ENCODE measurements at places on chromosomes 1 and 21.

DNA sequence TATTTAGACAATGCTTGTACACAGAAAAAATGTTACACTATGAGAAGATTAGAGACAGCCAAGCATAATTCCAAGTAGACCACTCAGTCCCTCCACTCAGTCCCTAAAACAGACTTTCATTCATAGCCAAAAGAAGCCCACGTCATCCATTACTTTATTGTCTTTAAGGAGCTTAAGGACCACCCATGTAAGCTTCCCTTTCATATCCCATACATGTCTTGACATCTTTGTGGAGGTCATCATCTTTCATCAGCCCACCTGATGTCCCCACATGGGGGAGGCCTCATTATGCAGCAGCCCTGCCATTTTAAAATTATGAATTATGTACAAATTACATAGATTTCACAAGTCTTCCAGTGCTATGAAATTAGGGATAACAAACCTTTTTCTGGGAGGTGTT is 92.6 kb upstream of the PALMD start:
- DNase-seq, result no peak

DNA sequence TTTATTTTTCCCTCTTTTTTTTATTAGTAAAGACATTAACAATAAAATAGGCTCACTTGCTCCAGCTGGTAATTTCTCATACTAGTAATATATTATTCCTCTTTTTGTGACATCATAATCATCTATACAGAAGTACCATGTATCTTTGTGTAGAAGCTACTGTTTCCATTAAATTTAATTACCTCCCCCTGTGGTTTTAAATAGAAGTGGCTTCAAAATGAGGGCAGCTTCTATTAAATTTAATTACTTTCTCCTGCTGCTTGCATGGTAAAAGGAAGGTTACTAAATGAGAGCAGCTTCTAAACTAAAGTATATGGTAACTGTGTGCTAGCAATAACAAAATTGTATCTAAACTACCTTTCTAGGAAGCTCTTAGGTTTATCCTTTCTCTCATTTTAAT is 94.0 kb downstream of the DPYD start:
- DNase-seq, result no peak

DNA sequence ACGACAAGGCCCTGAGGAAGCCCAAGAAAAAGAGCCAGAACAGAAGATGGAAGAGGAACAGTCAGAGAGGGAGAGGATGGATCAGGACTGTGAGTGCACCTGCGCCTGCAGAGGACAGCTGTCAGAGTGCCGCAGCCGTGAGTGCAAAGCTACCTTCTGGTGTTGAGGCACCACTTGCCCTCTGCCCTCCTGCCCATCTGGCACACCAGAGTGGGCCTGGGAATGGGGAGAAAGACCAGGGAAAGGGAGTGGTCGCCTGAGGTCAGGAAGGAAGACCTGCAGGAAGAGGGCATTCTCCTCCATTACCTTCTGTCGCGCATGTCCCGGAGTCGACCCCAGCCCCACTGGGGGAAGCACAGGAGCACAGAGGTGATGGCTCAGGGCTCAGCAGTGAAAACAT is 26.2 kb downstream of the VASH2 start:
- DNase-seq, result no peak

- DNase-seq, result no peak
Observed at GRCh38 chr1:58572690-58573089, 4.4 kb downstream of the TACSTD2 start.

DNA sequence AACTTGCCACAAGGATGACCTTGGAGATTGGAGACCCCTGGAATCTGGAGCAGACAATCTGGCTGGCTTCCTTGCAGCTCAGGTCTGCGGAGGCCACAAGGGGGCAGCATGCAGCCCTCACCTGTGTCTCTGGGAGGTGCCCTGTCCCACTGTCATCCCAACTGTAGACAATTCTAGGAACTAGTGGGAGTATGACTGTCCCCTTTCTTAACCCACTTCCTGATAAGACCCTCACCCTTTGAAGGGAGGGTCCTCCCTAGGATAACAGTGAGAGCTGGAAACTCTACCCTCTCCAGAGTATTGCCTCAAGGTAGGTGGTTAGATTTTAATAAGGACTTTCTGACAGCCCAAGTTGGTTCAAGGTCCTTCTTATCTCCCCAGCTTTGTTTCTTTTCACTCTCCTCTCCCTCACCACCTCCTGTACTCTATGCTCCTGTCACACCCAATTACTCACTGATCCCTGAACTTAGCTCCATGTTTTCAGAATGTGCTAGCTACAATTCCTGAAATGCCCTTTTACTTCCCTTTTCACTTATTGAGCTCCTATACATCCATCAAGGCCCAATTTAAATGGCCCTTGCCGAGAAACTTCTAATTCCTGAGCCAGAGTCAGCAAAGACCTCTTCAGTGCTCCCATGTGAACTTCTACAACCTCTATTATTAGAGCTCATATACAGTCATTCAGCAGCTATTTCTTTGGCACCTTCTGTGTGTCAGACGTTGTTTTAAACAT is 9.2 kb upstream of the KCNQ4 start:
- DNase-seq, result no peak

- no peak for DNase-seq
Observed at GRCh38 chr21:34792504-34793089, 123.8 kb downstream of the CLIC6 start.

GRCh38 chr1:147272042-147272441 is 29.6 kb downstream of the CHD1L start:
- DNase-seq, result no peak

GRCh38 chr1:209405183-209405814 is 178.2 kb upstream of the CAMK1G start:
- DNase-seq, result no peak

DNA sequence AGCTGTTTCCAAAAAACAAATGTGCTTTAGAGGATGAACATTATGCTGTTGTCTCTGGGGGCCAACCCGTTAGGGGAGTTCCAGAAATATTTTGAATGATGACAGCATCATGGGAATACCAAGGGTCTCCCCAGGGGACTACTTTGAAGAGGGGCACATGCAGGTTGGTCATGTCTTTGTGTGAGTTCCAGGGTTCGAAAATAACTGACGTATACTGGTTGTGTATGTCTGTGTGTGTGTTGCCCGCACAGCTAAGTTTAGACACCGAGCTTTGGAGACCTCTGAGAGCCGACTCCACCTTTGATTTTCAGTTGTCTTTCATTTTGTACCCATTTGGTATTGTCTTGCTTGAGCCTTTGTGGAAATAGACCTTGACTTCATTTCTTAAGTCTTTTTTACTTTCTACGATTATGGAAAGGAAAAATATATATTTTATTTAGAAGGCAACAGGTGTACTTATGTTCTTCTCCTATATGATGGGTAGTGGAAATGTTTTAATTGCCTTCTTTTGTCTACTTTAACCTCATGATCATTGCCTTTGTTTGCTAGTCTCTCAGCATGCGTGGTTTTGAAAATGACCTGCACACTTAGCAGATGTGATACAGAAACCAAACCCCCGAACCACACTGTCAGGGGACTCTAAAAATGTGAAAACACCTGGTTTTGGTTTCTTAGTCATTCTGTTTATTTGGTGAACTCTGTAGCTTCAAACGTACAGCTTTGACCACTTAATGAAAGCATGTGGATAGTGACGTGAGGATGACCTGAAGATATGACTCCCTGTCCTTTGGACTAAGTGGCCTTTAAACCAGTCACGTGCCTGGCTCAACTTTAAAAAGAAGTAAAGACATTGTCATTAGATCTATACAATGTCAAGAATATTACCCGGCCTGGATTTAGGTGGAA is 56.5 kb downstream of the GALNT2 start:
- no peak for DNase-seq

GRCh38 chr1:36108314-36108713 is 16.7 kb downstream of the COL8A2 start:
- DNase-seq, result no peak

- no peak for DNase-seq
Observed at GRCh38 chr1:199758626-199759255, 268.8 kb upstream of the NR5A2 start.

DNA sequence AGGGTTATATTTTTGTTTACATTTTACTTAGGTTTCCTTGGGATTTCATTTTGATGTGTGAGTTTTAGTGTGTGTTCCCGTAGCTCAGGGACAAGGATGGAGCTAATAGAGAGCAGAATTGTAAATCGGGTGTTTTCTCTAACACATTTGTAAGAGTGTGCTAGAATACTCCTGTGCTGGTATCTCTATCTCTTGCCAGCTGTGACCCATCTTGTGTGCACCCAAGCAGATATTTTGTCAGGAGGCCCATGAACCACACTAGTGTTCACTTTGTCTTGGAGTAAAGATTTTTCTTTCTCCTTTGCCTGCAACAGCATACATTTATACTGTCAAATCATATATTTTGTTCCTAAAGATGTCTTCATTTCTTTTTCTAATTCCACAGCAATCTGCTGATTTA is 23.4 kb downstream of the KRTAP19-8 start:
- no peak for DNase-seq

DNA sequence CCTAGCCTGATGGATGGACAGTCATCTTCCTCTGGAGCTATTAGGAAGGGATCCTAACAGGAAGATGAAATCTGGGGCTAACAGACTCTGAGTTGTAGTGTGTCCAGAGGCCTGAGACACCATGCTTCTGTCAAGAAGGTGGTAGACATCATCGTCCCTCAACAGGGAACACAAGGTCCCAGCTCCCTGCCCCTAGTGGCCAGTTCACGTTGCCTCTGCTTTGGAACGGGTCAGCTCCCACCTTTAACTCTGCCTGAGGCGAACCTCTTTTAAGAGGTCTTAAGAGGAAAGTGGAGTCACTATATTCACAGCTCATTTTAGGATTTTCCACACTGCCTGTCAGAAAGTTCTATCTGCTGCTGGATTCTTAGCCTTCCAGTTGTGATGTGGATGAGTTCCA is 28.3 kb downstream of the LRRC71 start:
- no peak for DNase-seq

- DNase-seq, result no peak
Observed at GRCh38 chr1:229087906-229088305, 183.0 kb upstream of the RAB4A start.

- DNase-seq, result no peak
Observed at GRCh38 chr1:29991025-29991424, 732.4 kb downstream of the MATN1 start.

GRCh38 chr1:175218786-175219434 is 26.3 kb upstream of the KIAA0040 start:
- no peak for DNase-seq

DNA sequence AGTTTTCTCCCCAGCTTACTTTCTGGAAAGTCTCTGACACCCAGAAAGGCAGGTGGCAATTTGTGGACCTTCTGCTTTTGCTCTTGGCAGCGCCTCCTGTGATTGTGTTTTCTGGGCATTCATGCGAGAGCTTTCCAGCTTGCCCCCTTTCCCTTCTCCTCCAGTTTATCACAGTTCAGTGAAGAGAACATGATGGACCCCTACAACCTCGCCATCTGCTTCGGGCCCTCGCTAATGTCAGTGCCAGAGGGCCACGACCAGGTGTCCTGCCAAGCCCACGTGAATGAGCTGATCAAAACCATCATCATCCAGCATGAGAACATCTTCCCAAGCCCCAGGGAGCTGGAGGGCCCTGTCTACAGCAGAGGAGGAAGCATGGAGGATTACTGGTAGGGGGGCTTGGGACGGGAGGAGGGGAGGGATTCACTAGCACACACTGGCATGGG is 24.3 kb upstream of the IKBKE start:
- no peak for DNase-seq

DNA sequence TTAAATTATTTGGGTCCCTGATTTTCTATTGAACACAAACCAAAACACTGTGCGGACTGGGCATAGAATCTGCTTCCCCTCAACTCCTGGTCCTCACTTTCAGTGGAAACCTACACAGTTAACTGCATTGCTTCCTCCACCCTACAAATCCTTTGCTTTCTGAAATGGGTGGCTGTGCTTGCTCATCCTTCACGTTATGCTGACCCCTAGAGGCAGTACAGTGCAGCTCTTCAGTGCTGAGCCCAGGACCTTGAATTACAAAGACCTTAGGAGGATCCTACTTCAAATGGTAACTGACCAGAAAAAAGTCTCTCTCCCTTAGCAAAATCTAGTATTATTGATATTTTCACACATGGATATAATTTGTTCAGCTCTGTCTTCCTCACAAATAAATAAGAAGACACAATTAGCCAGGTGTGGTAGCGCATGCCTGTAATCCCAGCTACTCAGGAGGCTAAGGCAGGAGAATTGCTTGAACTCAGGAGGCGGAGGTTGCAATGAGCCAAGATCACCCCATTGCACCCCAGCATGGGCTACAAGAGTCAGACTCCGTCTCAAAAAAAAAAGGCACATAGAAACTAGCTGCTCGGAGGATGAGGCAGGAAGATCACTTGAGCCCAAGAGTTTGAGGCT is 63.4 kb upstream of the L1TD1 start:
- DNase-seq, result no peak

DNA sequence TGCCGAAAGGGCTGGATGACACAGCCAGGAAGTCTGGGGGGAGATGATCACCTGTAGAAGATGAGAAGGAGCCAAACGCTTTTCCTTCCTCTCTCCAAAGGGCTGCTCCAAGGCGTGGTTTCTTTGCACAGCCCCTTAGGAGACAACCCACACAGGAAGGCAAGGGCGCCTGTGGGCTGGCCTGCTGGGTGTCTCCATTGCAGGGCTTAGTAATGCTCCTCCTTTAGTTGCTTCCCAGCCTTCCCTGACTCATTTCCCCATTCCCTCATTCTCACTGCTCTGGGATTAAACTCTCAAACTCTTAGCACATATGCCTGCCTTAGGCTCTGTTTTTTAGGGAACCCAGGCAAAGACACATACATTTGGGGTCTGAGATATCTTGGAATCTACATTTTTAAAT is 1.7 kb upstream of the CLCA1 start:
- DNase-seq, result no peak

- no peak for DNase-seq
Observed at GRCh38 chr1:115694805-115695204, 53.0 kb downstream of the VANGL1 start.

DNA sequence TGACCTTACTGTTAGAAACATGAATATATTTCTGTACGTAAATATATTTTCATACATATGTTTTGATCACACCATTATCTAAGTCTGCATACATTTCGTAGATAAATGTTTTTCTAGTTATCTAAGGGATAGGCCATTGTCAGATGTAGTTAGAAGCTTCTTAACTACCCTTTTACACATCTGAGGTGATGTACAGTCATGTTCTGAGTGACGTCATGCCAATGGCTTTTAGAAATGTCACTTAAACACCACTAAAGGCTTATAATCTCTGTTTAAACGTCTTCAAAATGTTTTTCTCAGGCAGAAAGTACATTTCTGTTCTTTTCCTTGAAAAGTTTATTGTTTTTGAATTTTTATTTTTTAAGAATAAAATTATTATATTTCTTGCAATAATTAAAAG is 781.9 kb downstream of the MRPL39 start:
- DNase-seq, result no peak

DNA sequence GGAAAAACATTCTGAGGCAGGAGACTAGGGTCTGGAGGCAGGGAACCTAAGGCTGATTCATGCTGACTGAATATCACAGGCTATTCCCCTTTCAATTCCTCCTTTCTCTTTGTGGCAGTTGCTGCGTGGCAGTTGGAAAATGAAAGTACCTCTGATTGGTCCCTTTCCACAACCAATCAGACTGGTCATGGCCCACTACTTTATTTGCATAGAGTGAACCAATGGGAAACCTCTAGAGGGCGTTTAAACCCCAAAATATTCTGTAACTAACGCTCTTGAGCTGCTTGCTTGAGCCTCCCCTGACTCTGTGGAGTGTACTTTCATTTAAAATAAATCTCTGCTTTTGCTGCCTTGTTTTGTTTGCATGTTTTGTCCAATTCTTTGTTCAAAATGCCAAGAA is 27.7 kb upstream of the VN1R5 start:
- no peak for DNase-seq

Measured in omental fat pad (tissue), 4 donors.